ENCODE measurements at places on chromosomes 1 and 21. TPM values are rescaled to one million over a fixed set of nuclear protein-coding genes. Genes with fewer than 3 reads are reported as not detected.

Gene MX2
- total RNA-seq: 4.2 TPM

Gene LCE3C
- not detected for total RNA-seq

Gene TRABD2B
- 0.64 TPM for total RNA-seq

Gene DAB1
- 0.04 TPM for total RNA-seq

Gene OR10T2
- total RNA-seq: not detected

Gene CR2
- 1.7 TPM for total RNA-seq

Gene SMPDL3B
- 1.8 TPM for total RNA-seq

Gene GPR3
- 0.52 TPM for total RNA-seq

Gene ZNF683
- total RNA-seq: not detected

Gene COL18A1
- total RNA-seq: 26.7 TPM

Gene KRTAP11-1
- not detected for total RNA-seq

Gene PCP4
- total RNA-seq: 1.3 TPM

Gene C1orf232
- not detected for total RNA-seq

GRCh38 chr1:81582467-81582986, 218.2 kb upstream of the ADGRL2 start:
- ATAC-seq: no peak

- ATAC-seq: no peak
Measured at GRCh38 chr1:64545118-64545843, 75.4 kb downstream of the CACHD1 start.

GRCh38 chr21:29248124-29248523, 50.6 kb upstream of the BACH1 start:
- ATAC-seq: no peak

- peak; percentile 88 for ATAC-seq
Measured at GRCh38 chr1:12477936-12478611, 139.9 kb downstream of the DHRS3 start.

- ATAC-seq: no peak
Measured at GRCh38 chr1:182784556-182785171, 4.9 kb upstream of the NPL start.

GRCh38 chr21:25491267-25491666, 116.0 kb downstream of the MRPL39 start:
- no peak for ATAC-seq

GRCh38 chr21:21003701-21004100, 5.5 kb downstream of the NCAM2 start:
- no peak for ATAC-seq

- no peak for ATAC-seq
Measured at GRCh38 chr1:222339376-222339947, 208.4 kb downstream of the HHIPL2 start.

DNA sequence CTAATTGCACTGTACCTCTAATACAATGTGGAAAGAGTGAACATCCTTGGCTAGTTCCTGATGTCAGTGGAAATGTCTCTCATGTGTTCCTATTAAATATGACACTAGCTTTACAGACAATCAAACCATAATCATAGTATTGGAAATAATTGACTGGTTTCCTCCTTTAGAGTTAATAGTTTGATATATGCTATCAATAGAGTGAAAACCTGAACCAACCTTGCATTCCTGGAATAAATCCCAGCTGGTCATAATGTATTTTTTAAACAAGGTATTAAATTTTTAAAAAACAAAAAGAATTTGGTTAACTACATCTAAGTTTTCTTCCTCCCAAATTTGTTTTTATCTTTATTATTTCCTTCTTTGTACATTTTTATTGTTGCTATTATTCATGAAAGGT, 226.1 kb downstream of the SLC45A1 start:
- no peak for ATAC-seq

- peak; percentile 26 for ATAC-seq
Measured at GRCh38 chr1:218557731-218558130, 212.6 kb downstream of the TGFB2 start.

DNA sequence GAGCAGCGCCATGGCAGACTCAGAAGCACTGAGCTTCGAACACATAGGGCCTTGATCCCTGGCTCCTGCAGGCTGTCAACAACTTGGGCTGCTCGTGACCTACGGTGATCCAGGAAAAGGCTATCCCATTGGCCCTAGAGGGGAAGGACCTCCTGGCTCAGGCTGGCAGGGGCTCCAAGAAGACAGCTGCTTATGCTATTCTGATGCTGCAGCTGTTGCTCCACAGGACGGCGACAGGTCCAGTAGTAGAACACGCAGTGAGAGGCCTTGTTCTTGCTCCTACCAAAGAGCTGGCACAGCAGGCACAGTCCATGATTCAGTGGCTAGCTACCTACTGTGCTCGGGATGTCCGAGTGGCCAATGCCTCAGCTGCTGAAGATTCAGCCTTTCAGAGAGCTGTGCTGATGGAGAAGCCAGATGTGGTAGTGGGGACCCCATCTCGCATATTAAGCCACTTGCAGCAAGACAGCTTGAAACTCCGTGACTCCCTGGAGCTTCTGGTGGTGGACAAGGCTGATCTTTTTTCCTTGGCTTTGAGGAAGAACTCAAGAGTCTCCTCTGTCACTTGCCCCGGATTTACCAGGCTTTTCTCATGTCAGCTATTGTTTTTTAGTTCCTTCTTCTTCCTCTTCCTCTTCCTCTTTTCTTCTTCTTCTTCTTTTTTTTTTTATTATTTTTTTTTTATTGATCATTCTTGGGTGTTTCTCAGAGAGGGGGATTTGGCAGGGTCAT, 18.9 kb downstream of the ITLN2 start:
- no peak for ATAC-seq

- no peak for ATAC-seq
Measured at GRCh38 chr1:156437037-156437867, 63.3 kb downstream of the MEF2D start.

DNA sequence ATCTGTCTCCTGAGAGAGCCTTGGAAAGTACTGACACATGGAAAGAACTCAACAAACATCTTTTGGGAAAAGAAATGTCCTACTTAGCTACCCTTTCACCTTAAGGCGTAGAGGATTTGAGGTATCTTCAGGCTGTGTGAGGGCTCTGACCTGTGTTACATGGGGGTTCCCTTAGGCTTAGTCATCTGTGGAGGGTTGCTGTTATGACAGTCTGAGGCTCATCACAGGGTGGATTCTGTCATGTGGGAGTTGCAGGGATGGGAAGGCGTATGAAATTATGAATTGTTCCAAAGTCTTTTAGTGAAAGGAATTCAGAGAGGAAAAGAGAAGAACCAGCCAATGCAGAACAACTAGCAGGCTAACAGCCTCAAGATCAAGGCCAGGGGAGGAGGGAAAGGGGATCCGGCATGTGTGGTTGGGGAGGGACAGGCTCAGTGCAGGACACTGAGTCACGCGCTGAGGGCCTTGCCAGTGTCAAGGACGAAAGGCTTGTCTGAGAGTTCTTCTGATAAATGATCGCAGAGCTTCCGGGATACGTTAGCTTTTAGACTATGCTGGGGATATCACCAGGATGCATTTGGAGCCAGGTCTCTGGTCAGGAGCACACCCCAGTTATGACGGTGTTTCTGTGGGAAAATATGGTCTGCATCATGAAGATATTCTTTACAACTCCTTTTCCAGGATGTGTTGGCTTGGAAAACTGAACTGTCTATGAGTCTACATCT, 24.6 kb upstream of the PLA2G2C start:
- ATAC-seq: no peak

DNA sequence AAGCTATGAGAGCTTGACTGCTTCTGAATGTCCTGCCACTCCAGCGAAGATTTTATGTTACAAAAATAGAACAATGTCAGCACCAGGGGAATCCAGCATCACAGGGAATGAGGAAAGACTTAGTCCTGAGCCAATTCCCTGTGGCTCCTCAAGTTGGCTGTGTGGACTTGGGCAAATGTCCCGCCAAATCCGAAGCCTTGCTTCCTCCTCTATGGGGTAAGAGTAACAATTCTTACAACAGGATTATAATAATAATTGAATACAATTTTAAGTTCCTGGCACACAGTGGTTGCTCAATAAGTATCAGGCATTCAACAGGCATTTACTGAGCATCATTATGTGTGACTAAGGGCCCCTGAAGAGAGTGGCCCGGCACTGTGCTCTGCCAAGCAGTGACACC, 44.4 kb downstream of the STPG1 start:
- peak; percentile 38 for ATAC-seq

GRCh38 chr1:208203127-208203847, 40.9 kb downstream of the PLXNA2 start:
- peak; percentile 56 for ATAC-seq

- no peak for ATAC-seq
Measured at GRCh38 chr1:56468518-56468917, 110.8 kb downstream of the PLPP3 start.

GRCh38 chr1:32754317-32755097, 51.9 kb upstream of the SYNC start:
- peak; percentile 47 for ATAC-seq

GRCh38 chr1:101389547-101389929, 152.7 kb downstream of the S1PR1 start:
- no peak for ATAC-seq

DNA sequence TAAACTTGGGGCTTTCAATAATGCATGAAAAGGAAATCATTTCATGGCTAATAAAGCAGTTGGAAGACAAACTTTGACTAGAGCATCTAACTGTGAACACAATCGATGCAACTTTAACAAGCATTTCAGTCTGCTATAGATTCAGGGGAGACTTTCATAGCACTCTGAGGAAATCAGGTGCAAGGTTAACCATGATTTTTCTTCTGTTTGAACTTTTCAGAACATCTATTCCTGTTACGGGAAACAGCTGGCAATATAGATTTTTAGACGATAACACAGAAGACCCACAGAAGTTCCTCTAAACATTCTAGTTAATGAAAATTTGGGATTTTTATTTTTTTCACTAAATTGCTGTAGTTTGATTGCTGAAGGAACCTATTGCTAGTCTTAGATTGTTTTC, 177.3 kb downstream of the TRIM33 start:
- ATAC-seq: no peak

- no peak for ATAC-seq
Measured at GRCh38 chr1:162927421-162927820, 66.4 kb upstream of the CCDC190 start.

DNA sequence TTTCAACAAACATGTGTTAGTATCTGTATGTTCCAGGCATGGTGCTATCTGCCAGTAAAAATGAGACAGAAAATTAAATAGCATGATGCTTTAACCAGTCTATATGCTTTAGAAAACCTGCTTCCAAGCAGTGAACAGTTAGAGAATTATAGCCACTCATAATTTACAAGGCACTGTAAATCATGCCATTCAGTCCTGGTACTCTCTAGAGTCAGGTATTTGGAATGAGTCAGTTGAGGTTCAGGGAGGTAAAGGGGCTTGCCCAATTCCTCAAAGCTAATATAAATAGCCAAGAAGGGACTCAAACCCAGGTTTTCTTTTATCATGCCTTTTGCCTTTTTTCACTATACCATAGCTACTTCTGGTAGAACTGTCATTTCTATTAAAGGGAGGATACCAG, 184.4 kb downstream of the NFIA start:
- no peak for ATAC-seq

- no peak for ATAC-seq
Measured at GRCh38 chr21:46391773-46392172, 66.9 kb upstream of the DIP2A start.

GRCh38 chr1:91754348-91754747, 131.6 kb downstream of the TGFBR3 start:
- ATAC-seq: peak; percentile 38

- ATAC-seq: no peak
Measured at GRCh38 chr1:48749068-48749467, 27.6 kb downstream of the BEND5 start.
